Mammary microvascular endothelial cell (primary cell): ENCODE measurements at places on chromosomes 5 and 9. TPM values are rescaled to one million over a fixed set of nuclear protein-coding genes. Genes with fewer than 3 reads are reported as not detected.

The ADAMTS13 gene
- 0.20 and 0.59 TPM in 2 replicates for total RNA-seq

The WDR38 gene
- total RNA-seq = 0.15 TPM in 1 of 2 replicates, not detected in the other

The CLIC3 gene
- total RNA-seq = 0.40 TPM in 1 of 2 replicates, not detected in the other

The OLFML2A gene
- 0.54 and 1.5 TPM in 2 replicates for total RNA-seq

The SERINC5 gene
- 3.9 and 5.0 TPM in 2 replicates for total RNA-seq
